ENCODE measurements at places on chromosomes 5 and 9.
A peak's percentile ranks its signal among the peaks of the same experiment; 100 is the strongest.

DNA sequence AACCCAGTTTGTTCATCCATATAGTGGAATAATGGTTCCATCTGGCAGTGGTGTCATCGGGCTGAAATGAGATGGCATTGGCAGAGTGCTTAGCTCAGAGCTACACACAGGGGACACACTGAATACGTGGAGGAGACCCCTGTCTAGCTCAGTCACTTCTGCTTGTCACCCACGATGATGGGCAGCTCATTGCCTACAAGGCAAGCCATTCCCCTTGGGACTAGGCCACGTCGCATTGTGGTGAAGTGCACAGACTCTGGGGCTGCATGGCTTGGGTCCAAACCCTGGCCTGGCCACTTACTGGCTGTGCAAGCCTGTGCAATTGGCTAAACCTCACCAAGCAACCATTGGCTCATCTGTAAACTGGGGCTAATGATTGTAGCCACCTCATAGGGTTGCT is 3.2 kb upstream of the FBP1 start:
- DNase-seq, result no peak

GRCh38 chr5:138724470-138725146 is 28.6 kb upstream of the CTNNA1 start:
- DNase-seq, result no peak

GRCh38 chr9:97906236-97906831 is 16.0 kb downstream of the TRMO start:
- peak; percentile 49 for DNase-seq

- DNase-seq, result no peak
Observed at GRCh38 chr5:108090946-108091345, 291.0 kb downstream of the FBXL17 start.

- no peak for DNase-seq
Observed at GRCh38 chr9:93085676-93086075, 10.3 kb upstream of the CARD19 start.

DNA sequence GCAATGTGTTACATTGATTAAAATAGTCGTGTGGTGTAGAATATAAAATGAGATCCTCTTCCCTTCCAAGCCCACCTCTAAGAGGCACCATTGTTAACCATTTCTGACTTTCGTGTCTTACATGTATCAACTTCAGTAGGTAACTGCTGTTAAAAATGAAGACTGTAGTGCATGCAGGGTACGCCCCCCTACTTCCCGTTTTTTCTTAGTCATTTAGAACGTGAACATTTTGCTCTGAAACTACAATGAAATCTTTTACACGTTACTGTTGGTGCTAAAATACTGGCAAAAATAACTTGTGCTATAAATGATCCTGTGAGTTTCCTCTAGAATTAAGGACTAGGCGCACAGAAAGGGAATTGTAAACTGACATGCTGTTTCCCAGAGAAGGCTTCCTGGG is 41.5 kb downstream of the WNK2 start:
- no peak for DNase-seq

DNA sequence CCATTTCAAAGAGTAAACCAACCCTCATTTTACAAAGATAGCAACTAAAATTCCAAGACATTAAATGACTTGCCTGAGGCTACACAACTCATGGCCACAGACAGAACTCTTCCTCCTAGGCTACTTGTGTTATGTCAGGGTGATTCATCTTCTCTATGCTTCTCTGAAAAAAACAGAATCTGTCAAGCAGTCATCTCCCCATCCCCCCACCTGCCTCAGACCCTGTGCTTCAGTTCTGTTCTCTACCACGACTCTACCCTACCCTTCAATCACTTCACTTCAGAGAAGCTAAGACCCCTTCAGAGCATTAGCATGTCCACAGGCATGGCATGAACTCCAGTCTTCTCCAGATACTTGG is 277.7 kb upstream of the PTGER4 start:
- DNase-seq, result peak; percentile 52

DNA sequence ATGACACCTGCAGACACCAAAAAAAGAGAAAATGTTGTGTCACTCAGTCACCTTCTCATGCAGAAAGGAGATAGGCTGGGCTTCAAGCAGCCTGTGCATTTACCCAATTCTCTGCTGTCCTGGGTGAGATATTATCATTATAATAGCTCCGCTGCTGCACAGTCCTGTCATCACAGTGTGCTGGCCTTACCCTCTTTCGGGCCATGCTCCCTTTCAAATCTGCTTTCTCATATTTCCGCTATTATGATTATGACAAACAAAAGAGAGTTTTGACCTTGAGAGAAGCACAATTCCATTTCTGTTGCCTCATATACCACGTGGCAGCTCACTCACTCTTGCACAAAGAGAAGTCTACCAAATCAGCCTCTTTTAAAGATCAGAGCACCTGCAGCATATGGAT is 1350.1 kb upstream of the ACO1 start:
- DNase-seq, result no peak

GRCh38 chr5:64872044-64872443 is 103.3 kb downstream of the CWC27 start:
- no peak for DNase-seq

DNA sequence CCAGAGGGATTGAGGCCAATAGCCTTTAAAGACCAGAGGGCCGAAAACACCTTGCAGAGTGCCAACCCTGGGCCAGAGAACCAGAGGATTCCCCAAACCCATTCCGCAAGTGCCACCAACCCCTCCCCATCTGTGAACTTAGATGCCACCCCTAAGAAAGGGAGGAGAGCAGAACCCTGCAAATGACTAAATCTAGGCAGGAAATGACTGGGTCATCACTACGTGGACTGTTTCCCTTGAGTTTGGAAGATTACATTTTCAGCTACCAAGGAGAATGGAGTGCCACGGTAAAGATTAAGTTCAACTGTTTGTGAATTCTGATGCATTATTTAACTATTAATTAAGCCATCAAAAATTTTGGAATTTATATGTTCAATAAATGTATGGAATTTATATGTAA is 142.8 kb downstream of the ENC1 start:
- DNase-seq, result no peak

GRCh38 chr9:38641985-38642864 is 21.8 kb upstream of the ANKRD18A start:
- DNase-seq, result no peak

DNA sequence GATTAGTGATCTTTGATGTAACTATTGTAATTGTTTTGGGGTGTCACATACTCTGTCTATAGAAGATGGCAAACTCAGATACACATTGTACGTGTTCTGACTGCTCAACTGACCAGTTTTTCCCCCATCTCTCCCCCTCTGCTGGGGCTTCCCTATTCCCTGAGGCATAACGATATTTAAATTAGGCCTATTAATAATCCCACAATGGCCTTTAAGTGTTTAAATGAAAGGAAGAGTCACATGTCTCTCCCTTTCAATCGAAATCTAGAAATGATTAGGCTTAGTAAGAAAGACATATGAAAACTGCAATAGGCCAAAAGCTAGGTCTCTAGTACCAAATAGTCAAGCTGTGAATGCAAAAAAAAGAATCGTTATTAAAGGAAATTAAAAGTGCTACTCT is 265.6 kb downstream of the TMEM232 start:
- no peak for DNase-seq

- no peak for DNase-seq
Observed at GRCh38 chr5:56734091-56734694, 81.2 kb upstream of the MAP3K1 start.

- no peak for DNase-seq
Observed at GRCh38 chr5:122775550-122776542, 966 bp downstream of the SNX2 start.

DNA sequence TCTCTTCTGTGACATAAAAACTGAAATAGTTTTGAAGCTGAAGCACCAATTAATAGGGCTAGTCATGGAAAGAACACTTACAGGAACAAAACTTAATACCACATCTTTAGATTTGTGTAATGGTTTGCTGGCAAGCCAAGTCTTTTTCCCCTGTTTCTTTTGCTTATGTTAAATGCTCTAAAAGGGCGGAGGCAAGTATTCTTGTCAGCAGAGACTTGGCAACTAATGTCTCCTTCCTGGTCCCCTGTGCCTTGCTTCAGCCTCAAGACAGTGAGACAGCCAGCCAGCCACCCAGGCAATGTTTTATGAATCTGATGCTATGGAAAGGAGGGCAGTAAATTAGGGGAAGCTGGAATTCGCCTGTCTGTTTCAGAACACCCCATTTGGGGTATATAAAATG is 45.7 kb downstream of the PRRC1 start:
- no peak for DNase-seq

GRCh38 chr5:122126177-122126755 is 3.1 kb upstream of the ZNF474 start:
- DNase-seq, result no peak

DNA sequence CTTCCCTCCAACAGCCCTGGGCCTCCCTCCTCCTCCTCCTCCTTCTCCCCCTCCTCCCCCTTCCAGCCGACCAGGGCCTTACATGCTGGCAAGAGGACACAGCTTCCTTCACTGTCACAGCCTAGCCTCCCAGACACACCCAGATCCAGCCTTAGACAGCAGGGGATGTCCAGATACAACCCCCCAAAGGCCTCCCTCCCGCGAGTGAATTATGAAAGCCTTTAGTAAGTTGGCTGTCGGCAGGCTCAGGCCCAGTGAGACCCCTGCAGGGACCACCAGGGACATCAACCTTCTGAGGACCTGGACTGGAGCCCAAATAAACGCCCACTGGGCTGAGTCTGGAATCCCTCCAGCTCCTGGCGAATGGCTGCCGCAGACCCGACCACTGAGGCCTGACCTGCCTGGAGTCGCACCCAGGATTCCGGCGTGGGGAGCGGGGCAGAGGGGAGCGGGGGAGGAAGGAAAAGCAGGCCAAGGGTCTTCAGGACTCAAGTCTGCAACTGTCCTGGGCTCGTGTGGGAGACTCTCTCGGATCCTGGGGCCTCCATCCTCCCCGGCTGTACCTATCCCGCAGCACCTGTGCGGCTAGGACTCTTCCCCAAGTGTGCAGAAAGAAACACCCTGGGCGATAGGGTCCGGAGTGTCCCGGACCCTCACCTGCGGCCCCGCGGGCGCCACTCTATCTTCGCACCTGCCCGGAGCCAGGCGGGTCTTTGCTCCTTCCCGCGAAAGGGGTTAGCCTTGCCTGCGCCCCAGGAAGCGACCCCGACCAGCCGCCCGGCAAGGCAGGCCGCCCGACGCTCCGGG is 705 bp downstream of the SEPTIN8 start:
- DNase-seq, result no peak

GRCh38 chr9:107360098-107360497 is 77.0 kb downstream of the RAD23B start:
- no peak for DNase-seq

GRCh38 chr9:127940593-127940992 is 2.9 kb upstream of the DPM2 start:
- no peak for DNase-seq

GRCh38 chr5:133295520-133295919 is 243.7 kb downstream of the HSPA4 start:
- no peak for DNase-seq

GRCh38 chr9:26561928-26562327 is 330.7 kb downstream of the CAAP1 start:
- DNase-seq, result no peak

- no peak for DNase-seq
Observed at GRCh38 chr9:84331119-84331809, 9.3 kb downstream of the SLC28A3 start.

DNA sequence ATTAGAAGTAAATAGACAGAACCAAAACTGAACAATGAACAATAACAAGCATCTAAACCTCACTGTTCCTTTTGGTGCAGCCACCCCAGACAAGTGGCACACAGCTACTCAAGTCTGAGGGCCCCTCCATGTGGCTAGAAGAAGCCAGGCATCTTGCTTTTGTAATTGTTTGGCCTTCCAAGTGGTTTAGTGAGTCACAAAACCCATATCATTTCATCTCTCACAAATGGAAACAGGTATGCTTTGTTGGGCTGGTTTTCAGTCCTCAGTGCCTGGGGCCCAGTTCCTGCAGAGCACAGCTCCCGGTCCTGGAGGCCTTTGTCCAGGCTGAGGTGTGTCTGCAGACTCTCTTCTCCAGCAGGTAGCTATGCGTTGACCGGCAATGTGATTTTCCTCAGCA is 16.7 kb downstream of the PRLR start:
- DNase-seq, result no peak

- DNase-seq, result no peak
Observed at GRCh38 chr9:97517331-97518089, 16.0 kb downstream of the TMOD1 start.

DNA sequence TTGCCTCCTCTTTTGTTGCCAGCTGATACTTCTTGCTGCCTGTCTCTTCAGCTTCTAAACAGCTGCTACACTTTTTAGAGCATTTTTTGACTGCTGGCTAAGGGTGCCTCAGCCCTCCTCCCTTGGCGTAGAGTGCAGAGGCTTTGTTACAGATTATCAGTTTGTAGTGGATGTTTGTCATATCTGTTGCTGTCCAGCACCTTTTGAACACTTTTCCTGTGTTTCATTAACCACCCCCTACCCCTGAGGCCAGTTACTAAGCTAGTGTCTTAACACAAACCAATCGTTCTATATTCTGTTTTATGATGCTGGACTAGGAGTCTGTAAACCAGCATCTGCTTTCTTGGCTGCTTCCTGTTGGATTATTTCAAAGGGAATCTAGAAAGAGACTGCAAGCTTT is 441.5 kb downstream of the DNAH5 start:
- no peak for DNase-seq

DNA sequence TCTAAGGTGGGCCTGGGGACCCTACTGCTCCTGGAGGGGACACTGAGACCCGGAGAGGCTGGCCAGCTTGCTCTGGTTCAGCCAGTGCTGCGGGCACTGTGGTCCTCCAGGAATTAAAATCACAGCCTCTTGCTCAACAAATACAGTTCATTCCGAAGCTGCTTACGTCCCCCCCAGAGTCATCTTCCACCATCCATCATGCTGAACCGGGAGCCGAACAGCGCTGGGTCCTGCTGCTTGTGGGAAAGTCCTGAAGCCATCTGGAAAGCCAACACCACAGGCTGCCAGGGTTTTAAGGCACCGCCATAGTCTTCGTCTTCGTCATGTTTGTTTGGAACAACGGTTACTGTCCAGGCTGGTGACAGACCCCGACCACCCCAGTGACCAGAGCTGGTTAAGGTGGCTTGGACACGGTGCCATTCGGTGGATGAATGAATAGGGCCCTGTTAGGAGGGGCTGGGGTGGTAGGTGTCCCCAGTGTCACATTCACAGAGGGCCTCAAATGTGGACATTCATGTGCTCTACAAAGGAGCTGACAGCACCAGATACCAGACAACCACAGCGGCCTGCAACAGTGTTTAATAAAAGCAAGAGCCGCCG is 81.6 kb upstream of the PHYKPL start:
- no peak for DNase-seq

All from stimulated activated CD4-positive, alpha-beta T cell treated with anti-CD3 and anti-CD28 coated beads, Interleukin-1b, Interleukin-23, amount 100 ng/mL, for 48 hours (primary cell).